Astrocyte of the spinal cord (primary cell): ENCODE measurements at places on chromosomes 7 and 10.

DNA sequence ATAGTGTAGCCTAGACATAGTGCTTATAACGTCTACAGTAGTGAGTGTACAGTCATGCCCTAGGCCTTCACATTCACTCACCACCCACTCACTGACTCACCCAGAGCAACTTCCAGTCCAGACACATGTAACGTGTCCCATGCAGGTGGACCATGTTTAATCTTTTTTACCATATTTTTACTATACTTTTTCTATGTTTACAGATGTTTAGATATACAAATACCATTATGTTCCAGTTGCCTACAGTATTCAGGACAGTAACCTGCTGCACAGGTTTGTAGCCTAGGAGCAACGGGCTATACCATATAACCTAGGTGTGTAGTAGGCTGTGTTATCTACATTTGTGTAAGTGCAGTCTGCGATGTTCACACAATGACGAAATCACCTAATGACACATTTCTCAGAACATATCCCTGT lies 11.0 kb downstream of the MPP7 start:
- DNase-seq: peak; percentile 82

DNA sequence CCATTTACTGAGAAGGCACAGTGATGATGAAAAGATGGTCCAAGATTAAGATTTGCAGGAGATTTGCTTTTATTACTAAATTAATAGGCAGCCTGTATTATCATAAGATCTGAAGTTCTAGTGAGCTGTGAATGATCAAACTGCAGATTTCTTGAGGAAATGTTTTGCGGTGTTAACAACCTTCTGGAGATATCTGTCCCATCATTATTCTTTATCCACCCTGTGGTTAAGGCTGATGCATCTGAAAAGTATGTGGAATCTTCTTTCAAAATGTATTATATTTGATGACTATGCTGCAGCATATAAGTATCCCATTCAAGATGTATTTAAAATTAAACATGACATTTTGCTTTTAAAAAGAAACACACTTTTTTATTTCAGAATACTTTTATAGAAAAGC lies 150.3 kb downstream of the POLR1F start:
- peak; percentile 81 for DNase-seq

DNA sequence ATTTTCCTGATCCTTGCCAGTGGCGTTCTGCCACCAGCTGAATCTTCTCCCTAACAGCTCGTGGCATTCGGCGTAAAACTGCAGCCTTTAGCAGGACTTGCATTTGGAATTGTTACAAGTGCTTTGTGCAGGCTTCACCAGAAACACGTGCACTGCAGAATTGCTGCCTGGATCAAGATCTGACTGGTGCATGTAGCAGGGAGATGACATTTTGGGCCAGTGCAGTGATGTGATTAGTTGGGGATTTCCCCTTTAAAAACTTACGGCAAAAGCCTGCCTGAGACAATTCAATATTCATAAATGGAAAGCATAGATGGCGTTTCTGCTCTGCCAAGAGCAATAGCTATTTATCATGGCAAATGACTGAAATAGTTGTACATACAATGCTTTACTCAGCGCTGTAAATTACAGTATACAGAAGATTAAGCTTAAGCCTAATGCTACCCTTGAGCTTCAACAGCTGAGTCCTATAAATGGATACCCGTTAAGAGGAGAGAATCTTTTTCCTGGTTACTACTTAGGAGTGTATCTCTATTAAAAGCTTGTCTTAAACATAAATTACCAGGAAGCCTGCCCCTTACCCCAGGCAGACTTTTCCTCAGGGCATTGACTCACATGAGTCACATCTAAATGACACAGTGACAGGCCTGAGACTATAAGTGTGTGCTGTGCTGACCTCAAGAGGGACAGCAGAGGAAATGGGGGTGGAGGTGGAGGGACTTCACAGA lies 106.3 kb downstream of the ATXN7L1 start:
- peak; percentile 19 for DNase-seq

DNA sequence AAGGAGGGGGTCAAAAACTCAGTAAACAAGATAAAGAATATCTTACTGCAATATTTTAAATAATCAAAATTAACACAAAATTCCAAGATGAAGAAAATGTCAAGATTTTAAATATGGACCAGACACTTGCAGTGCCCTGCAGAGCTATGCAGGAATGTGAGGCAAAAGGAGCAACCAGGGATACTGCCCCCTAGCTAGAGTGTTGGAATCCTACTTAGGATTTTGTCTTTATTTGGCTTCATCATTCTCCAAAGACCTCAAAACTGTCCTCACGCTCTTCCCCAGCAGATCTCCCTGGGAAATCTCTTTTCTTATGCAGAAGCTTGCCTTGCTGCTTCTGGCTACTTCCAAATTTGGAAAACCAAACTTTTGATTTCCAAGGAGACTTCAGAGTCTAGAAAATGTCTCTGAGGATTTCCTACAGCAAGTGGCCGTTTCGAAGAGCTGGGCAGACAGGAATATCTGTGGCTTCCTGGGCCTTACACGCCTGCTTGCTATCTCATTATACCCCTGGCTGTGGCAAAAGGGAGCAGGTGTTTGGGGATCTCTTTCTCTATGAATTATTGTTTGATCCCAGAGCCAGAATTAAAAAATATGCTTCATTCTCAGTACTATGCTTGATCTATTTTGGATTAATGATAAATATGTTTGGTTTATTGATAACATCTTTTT lies 232.2 kb upstream of the BMPER start:
- no peak for DNase-seq

DNA sequence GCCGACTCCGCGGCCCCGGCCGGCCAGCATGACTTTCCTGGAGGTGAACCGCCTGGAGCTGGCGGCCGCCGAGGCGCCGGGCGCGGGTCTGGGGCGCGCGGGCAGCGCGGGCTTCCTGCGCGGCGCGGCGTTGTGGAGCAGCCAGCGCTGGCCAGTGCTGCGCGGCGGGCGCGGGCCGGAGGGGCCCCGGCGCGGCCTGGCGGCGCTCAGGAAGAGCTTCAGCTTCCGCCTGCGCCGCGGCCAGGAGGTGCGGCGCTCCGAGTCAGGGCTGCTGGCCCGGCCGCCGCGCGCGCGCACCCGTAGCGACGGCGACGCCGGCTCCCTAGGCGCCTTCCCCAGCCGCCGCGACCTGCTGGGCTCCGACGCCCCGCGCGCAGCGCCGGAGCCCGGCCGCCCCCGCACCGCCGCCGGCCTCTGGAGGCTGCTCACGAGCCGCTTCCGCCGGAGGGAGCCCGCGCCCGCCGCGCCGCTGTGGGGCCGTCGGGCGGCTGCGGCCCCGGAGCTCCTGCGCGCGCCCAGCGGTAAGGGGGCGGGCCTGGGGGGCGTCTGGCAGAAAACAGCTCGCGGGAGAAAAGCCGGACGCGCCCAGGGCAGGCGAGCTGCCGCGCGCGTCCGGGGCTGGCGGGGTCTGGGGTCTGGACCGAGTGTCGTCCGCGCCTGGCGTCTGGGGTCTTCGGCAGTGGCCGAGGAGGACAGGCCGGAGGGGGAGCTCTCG lies 29.0 kb downstream of the AGAP3 start:
- no peak for DNase-seq

- no peak for DNase-seq
Measured at GRCh38 chr7:75619636-75620035, 119.1 kb downstream of the HIP1 start.

DNA sequence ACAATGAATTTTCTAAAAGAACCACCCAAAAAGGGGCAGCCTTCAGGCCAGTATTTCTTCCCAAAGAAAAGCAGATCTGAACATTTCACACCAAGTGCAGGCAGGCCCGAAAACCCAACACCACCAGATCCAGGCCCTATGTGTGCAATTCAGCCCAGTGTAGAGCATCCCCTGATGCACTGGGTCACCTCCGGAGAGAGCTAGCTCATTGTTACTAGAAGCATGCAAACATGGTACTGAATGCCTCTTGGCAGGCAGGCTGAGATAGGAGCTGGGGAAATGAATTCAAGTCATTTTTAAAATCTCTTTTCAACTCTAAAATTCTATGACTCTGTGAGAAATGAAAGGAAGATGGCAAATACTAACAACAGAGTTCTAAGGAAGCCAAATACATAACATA lies 174.8 kb downstream of the ELMO1 start:
- DNase-seq: no peak

- DNase-seq: no peak
Measured at GRCh38 chr7:139571651-139572050, 48.2 kb downstream of the CLEC2L start.

GRCh38 chr10:116470768-116471415 lies 43.2 kb downstream of the PNLIPRP3 start:
- no peak for DNase-seq

DNA sequence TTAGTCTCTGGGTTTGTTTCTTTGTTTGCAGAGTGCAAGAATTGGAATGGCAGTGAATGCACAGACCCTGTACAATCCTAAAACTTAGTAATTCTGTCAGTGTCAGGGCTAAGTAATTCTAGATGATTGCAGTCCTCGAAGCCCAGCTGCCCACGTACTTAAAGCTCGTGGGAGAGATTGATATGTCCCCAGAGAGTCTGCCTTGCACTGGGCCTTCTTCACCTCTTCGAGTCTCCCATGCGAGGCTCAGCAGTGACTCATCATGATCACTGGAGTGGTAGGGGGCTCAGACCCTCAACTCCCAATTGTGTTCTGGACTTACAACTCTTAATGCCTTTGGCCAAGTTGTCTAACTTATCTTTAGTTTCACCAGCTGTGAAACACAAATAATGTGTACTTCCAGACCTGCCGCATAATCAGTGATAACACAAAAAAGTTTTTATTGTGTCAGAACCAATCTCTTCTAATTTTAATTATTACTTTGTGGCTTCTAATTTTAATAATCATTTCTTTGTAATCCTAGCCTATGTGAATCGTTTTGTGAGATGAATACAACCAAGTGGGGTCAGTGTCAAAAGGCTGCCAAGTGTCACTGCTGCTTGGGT lies 345.6 kb upstream of the LRGUK start:
- no peak for DNase-seq

DNA sequence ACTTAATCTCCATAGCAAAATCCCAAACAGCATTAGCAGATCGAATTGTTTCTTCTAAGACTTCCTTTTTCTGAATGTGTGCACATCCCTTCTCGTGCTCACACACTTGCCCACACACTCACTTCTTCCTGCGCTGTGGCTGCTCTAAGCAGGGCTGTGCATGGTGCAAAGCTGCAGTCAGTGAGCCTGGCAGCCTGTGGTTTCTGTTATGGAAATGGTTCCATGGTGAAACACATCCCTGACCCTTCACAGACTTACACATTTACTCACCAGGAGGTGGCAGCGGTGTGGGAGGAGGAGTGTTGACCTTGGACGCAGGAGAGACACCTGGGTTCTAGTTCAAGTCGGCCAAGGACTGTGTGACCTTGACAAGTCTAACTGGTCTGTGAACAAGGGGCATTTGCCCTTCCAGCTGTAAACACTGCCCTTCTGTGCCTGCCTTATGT lies 24.9 kb downstream of the MTURN start:
- peak; percentile 49 for DNase-seq

DNA sequence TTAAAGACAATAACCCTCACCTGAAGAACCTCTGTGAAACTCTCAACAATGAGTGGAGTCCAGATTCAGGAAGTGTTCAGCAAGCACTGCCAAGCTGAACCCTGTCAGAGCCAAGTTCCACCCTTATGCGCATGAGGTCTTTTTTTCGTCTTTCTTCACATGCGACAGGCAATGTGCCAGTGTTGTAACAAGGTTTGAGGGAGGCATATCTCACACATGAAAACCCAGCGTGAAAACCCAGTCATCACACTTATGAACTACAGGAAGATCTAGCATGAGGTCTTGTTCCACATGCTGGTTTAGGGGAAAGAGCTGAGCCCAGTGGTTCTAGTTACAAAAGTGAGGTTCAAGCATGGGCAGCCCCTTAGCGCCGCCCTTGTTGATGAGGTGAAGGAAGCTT lies 49.7 kb downstream of the RABGEF1 start:
- DNase-seq: no peak

DNA sequence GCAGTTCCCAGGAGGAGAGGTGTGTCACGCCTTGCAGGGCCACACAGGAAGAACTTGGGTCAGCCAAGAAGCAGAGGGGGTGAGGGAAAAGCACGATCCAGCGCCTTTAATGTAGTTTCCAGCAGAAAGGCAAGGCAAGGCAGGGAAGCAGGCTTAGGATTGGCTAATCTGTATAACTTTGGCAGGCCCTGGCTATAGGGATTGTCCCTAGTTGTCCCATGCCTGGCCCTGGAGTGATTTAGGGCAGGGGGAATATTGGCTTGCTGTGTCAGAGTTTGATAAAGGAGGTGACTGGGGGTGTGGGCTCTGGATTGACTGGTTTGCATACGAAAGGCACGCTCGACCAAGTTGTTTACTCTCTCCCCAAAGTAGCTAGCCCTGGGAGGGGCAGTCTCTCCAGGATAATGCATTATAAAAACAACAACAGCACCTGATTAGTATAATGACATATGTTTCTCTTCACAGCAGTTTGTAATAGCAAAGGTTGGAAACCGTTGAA lies 44.5 kb downstream of the RBM28 start:
- no peak for DNase-seq

- DNase-seq: peak; percentile 73
Measured at GRCh38 chr10:124221356-124222317, 128.2 kb upstream of the CHST15 start.

DNA sequence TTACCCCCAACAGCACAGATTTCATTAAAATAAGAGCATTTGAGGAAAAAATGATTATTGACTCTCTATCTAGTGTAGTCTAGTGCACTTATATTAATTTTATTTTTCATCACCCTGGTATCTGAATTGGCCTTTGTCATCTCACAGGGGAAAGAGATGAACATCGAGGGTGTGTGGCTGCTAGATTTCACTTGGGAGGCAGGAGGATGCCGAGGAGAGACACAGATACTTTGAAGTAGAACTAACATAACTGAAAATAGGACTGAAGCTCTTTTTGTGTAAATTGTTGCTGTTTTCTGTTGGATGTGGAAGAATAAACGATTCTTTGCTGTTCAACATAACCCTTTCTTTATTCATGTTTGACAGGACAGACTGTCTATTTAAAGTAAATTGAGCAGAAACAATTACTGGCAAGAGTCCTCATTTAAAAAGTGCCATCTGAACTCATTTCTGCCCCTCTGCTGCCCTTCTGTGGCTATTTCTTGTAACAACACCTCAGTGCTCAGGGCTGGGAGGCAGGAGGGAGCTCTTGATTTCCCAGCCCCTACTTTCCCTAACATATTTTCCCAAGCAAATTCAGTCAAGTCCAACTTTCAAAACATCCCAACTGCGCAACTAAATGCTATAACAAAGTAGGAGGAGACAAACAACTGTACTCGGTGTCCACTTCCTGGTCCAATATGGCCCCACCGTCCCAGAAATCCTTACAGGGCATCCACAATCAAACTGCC lies 15.6 kb downstream of the LYZL1 start:
- DNase-seq: peak; percentile 73

- peak; percentile 66 for DNase-seq
Measured at GRCh38 chr7:93551063-93551895, 23.2 kb downstream of the CALCR start.

- no peak for DNase-seq
Measured at GRCh38 chr7:47149208-47149839, 432.6 kb downstream of the TNS3 start.

- peak; percentile 10 for DNase-seq
Measured at GRCh38 chr7:155373359-155374273, 75.9 kb downstream of the INSIG1 start.

GRCh38 chr10:77737608-77738007 lies 100.0 kb upstream of the KCNMA1 start:
- DNase-seq: peak; percentile 84

- DNase-seq: no peak
Measured at GRCh38 chr10:101841826-101842225, 1.8 kb downstream of the KCNIP2 start.

- DNase-seq: peak; percentile 35
Measured at GRCh38 chr7:75624134-75624832, 114.5 kb downstream of the HIP1 start.
